ENCODE measurements at places on chromosomes 4 and X.
A peak's percentile ranks its signal among the peaks of the same experiment; 100 is the strongest.

- DNase-seq = peak; percentile 58
Measured at GRCh38 chr4:16790508-16790907, 107.9 kb downstream of the LDB2 start.

GRCh38 chrX:72366178-72366577, 60.5 kb upstream of the CITED1 start:
- DNase-seq = no peak

GRCh38 chr4:80125252-80126177, 52.5 kb upstream of the ANTXR2 start:
- peak; percentile 61 for DNase-seq

DNA sequence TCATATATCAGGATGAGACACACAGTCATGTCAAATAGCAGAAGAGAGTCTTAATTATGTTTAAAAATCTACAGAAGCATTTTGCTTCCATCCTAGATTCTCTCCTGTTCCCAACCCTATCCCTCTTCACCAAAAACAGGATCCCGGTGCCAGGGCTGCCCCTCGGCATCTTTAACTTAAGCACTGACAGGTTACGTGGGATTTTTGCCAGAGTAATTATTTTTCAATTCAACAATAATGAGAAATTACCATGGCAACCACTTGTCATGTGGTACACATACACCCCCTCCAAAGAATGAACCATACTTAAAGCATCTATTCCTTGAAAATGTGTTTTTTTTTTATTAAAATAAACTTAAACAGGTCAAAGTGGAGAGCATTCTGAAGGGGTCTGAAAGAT, 130.6 kb downstream of the LDB2 start:
- DNase-seq = no peak

GRCh38 chr4:48235050-48235449, 34.6 kb downstream of the TEC start:
- no peak for DNase-seq

DNA sequence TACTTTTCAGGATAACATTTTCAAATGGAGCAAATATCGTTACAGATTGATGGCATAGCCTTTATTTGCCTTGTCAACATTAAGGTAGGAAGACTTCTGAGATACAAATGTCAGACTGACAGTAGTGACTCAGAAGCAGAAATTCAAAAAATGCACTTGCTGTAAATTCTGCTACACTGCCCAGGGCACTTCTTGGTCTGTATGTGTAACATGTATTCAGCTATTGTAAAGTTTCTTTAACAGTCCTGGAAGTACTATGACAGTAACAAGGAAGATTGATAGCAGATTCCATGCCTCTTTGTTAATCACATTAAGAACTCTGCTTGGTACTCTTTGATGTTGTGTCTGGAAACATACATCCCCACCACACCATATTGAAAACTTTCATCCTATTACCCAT, 69.6 kb upstream of the PCDH18 start:
- DNase-seq = peak; percentile 7

DNA sequence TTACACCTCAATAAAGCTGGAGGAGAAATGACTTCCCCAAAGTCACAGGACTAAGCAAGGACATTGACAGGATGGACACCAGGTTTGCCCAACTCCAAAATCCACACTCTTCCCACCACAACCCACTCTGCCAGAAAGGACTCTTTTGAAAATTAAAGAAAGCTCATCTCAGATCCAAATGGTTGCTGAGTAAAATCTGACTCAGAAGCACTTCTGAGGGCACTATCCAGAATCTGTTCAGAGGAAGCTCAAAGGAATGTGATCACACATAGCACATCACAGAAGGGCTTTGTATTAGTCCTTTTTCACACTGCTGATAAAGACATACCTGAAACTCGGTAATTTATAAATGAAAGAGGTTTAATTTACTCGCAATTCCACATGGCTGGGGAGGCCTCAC, 155.5 kb downstream of the RAB28 start:
- DNase-seq = no peak

GRCh38 chrX:55640854-55641253, 17.7 kb downstream of the FOXR2 start:
- no peak for DNase-seq

- peak; percentile 54 for DNase-seq
Measured at GRCh38 chrX:63434665-63435064, 83.5 kb upstream of the SPIN4 start.

- no peak for DNase-seq
Measured at GRCh38 chr4:37844204-37844603, 17.7 kb downstream of the PGM2 start.

GRCh38 chr4:176979416-176979815, 186.7 kb upstream of the VEGFC start:
- DNase-seq = peak; percentile 3

DNA sequence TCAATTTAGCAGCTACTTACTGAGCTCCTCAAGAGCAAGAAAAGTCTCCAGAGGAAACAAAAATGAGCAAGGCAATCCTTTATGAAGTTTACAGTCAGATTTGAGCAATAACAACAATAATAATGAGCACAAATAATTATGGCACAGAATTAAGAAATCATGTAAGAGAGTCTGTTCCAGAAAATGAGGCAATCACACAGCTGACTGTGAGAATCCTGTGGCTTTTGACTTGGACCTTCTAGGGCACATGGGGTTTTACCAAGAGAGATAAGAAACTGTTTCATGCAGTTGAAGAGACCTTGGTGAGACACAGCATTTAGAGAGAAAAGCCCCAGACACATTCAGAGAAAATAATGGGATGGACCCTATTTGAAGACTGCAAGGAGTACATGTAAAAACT, 362.6 kb upstream of the MAGEB2 start:
- DNase-seq = peak; percentile 3

DNA sequence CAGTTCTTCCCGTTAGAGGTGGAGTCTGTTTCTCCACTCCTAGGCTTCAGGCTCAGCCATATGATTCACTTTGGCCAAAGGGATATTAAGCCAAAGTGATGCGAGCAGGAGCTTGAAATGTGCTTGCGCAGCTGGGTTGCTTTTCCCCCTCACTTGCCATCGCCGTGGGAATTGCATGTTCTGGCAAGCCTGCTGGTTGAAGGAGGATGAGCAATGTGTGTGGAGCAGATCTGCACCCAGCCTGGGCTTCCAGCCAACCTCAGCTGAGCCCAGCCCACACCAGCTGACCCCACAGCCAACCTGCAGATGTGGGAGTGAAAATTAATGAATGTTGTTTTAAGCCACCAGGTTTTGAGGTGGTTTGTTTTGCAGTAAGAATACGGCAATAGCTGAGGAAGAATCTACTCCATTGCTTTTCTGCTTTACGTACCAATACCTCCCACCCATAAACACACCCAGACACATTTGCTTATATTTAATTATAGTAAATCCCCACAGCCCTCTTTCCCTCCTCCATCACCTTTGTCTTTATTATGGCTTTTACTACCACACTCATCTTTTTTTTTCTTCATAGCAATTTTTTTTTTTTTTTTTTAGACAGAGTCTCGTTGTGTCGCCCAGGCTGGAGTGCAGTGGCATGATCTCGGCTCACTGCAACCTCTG, 132.8 kb upstream of the FUNDC1 start:
- peak; percentile 97 for DNase-seq

- no peak for DNase-seq
Measured at GRCh38 chrX:74370487-74370886, 50.8 kb upstream of the SLC16A2 start.

DNA sequence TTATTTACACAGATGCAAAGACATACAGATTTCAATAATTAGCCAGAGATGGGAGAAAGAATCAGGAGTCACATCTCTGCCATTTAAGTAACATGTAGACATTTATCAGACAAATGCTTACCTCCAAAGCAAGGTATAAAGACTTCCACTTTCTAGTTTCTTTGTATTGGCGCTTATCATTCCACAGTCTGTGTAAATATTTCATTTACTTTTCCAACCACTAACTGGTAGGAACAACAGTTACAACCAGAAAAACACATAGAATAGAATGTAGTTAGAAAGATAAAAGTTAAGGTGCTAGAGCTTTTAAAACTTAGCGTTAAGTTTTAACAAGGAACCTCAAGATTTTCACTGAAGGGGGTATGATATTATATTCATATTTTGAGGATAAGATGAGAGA, 40.9 kb upstream of the UGT2B4 start:
- no peak for DNase-seq

All from MCF 10A (cell line).